GM12891 (cell line): ENCODE measurements at places on chromosomes 5 and 9.

- no peak for DNase-seq
These were observed 44.1 kb upstream of the RNF38 start for GRCh38 chr9:36444203-36444602.

DNA sequence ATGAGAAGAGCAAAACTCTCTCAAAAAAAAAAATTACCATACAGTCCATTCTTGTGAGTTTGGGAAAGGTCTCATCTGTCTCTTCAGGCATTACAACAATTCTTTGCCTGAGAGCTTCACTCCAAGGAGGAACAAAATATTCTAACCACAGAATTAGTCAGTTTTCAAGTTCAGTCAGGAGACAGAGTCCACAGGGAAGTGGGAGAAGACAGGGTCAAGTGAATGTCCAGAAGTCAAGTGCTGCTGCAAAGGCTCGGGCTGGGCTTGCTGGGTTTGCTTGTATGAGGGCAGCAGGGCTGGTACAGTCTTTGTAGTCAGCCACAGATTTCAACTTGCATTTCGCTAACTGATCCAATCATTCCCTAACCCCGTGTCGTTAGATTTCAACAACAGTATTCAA, 17.6 kb upstream of the HEXB start:
- DNase-seq: no peak

- no peak for DNase-seq
These were observed 1949.6 kb upstream of the WWC1 start for GRCh38 chr5:166341740-166342337.

DNA sequence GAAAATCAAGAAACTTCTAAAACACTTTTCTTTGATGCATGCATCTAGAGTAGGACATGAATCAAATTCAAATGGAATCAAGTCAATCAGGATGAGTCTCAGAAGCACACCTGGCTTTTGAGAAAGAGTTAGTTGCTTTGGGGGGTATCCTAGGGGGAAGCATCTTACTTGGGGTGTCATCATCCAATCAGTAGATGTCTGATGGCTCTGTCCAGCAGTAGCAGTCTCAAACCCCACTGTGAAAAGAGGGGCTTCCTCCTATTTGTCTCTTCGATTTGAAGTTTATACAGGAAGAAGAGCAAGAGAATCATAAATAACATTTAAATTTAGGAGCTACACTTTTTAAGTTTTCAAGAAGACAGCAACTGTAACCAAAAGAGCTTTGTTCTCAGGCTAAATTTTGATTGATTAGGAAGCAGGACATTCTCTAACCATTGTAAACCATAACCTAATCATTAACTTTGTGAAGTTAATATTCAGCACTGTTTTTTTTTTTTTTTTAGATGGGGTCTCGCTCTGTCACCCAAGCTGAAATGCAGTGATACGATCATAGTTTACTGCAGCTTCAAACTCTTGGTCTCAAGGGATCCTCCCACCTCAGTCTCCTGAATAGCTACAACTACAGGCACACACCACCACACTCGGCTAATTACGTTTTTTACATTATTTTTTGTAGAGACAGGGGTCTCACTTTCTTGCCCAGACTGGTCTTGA, 614.7 kb downstream of the CSNK1G3 start:
- DNase-seq: no peak

DNA sequence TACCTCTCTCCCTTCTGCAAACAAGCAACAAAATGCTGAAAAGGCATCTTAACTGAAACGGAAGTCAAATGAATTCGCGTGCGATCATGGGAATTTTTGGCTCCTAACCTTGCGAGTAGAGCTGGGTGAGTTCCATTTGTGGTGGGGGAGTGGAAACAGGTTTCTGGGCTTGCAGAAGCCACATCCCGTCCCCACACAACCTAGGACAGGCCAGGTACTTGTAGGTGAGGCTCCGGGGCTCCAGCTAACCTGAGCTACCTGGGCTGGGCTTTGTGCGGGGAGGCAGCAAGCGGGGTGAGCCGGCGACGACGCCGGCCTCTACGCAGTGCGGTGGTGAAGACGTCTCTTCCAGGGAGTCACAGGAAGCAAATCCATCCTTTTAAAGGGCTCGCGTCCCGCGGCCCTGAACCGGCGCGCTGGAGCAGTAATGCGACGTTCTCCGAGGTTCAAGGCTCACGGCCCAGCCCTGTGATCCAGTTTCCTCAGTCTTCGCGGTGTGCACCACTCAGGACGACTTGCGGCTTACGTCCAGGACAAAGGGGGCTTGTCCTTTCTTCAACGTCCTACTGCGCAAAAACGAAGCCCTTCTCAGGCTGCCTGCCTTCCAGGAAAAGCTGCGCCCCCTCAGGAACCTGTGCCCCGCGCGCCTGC, 567 bp upstream of the SPIN1 start:
- no peak for DNase-seq

DNA sequence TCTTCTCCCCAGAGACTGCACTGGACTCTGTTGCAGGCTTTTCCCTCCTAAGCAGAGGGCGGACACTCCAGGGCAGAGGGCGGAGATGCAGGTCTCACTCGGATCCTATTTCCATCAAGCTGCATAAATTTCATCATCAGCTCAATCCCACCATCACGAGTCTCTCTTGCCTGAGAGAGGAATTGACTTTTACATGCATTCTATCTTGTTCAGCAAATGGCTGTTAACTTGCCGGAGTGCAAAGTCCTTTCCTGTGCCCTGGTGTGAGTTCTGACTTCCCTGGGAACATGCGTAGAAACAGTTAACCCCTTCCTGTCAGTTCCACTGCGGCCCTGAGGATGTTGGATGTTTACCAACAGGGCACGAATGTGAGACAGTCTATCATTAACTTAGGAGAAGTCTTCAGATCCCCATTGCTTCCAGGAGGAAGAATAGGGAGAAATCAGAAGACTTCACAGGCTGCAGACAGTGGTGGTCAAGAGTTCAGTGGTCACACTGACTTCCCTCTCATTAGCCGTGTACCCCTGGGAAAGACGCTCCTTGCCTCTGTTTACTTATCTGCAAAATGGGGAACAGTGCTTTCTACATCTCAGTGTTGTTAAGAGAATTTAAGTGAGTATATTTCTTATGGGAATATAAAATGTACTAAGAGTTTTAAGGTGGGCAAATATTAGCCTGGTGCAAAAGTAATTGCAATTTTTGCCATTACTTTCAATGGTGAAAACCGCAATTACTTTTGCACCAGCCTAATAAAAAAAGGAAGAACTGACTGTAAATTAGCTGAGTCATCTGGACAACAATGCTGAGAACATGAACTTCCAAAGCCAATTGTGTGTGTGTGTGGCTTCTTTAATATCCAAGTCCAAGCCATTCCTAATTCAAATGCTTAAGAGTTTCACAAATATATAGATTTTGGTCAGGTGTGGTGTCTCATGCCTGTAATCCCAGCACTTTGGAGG, 248.0 kb downstream of the DRD1 start:
- DNase-seq: no peak

DNA sequence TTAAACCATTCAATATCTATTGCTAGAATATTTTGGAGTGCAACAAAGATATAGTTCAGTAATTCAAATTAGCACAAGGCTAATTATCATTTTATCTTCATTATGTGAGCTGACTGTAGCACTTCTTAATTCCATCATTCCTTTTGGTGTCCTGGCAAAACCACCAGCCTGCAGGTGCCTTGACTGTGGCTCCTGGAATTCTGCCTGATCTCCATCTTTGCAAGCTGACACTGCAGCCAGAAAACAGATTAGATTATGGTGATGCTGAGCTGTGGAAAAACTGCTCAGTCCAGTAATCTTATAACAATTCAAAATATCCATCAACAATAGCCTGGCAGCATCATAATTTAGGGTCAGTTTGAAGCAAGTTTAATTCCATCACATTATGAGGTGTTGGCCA, 919.5 kb downstream of the DTWD2 start:
- DNase-seq: no peak
